Neural cell (in vitro differentiated cells): ENCODE measurements at places on chromosomes 6 and 20. TPM values are rescaled to one million over a fixed set of nuclear protein-coding genes. Genes with fewer than 3 reads are reported as not detected.

Gene OTOR
- polyA plus RNA-seq: not detected in 2 replicates

Gene TEAD3
- polyA plus RNA-seq: 0.10 and 0.42 TPM in 2 replicates

Gene HLA-DMB
- 2.9 and 4.5 TPM in 2 replicates for polyA plus RNA-seq

Gene XKR7
- polyA plus RNA-seq: 9.6 and 12.8 TPM in 2 replicates

Gene TGM2
- polyA plus RNA-seq: not detected in 2 replicates

Gene RIPPLY2
- 3.5 and 5.0 TPM in 2 replicates for polyA plus RNA-seq

Gene PRICKLE4
- polyA plus RNA-seq: 1.3 TPM in 1 of 2 replicates, not detected in the other

Gene SPINT4
- not detected in 2 replicates for polyA plus RNA-seq

Gene STX16
- 120 and 130 TPM in 2 replicates for polyA plus RNA-seq

Gene ENPP5
- polyA plus RNA-seq: 1.1 and 1.2 TPM in 2 replicates

Gene TAGAP
- not detected in 2 replicates for polyA plus RNA-seq

Gene ARFGEF3
- 4.5 and 4.6 TPM in 2 replicates for polyA plus RNA-seq

Gene IMPG1
- not detected in 2 replicates for polyA plus RNA-seq

Gene LPIN3
- 0.44 TPM in 1 of 2 replicates, not detected in the other for polyA plus RNA-seq

Gene HSPA12B
- polyA plus RNA-seq: not detected in 2 replicates

Gene HEY2
- polyA plus RNA-seq: 0.20 TPM in 1 of 2 replicates, not detected in the other

Gene PGM3
- polyA plus RNA-seq: 30.6 and 198 TPM in 2 replicates

Gene RAD21L1
- polyA plus RNA-seq: not detected in 2 replicates

Gene LRRN4
- 0.14 and 0.26 TPM in 2 replicates for polyA plus RNA-seq

Gene CSNK2B
- 130 and 135 TPM in 2 replicates for polyA plus RNA-seq

Gene FGD2
- polyA plus RNA-seq: not detected in 2 replicates

Gene PHACTR1
- polyA plus RNA-seq: 4.8 and 7.8 TPM in 2 replicates

Gene CENPW
- 1.3 TPM in 1 of 2 replicates, not detected in the other for polyA plus RNA-seq

Gene LGSN
- not detected in 2 replicates for polyA plus RNA-seq

Gene PROCR
- polyA plus RNA-seq: 0.30 TPM in 1 of 2 replicates, not detected in the other

Gene NOTCH4
- 5.5 and 5.7 TPM in 2 replicates for polyA plus RNA-seq
